ENCODE measurements at places on chromosomes 3 and 15. TPM values are rescaled to one million over a fixed set of nuclear protein-coding genes. Genes with fewer than 3 reads are reported as not detected.

Gene GPR27
- total RNA-seq = 17.9 TPM

Gene DNAH1
- 12.1 TPM for total RNA-seq

DNA sequence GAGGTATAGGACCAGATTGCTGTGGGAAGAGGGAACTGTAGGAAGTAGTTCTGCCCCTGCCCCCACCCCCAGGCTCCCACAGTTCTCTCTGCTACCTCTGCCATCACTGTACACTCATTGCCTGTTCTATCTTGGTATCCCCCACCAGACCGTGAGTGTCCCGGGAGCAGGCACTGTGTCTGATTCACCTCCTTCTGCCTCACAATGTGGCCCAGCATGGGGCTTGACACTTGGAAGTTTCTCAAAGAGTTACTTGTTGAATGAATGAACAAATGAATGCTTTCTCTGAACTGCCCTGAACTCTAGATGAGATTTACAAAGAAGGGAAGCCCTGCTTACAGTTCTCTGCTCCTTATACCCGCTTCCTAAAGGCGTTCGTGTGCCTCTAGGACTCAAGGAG lies 27.1 kb upstream of the PIK3CB start:
- DNase-seq = no peak

- DNase-seq = no peak
These were observed 78.2 kb upstream of the BLM start for GRCh38 chr15:90638963-90639362.

- no peak for DNase-seq
These were observed 137.2 kb downstream of the RORA start for GRCh38 chr15:61091856-61092255.

DNA sequence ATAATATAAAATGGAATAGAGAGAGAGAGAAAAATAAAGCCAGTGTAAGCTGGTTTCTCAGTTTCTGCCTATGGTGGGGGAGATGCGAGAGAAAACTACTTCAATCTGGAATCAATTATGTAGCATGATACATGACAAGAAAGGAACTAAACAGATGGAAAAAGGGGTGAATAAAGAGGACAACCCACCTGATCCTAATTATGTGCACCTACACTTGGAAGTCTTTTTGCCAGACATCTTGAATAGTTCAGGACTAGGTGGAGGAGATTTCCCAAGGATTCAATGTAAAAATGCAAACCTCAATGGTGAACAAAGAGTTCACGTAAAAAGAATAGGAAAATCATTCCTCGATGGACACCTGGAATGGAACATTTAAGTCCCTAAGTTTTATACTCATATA lies 524.4 kb upstream of the RGMA start:
- DNase-seq = no peak

- DNase-seq = no peak
These were observed 4.9 kb downstream of the LIMD1 start for GRCh38 chr3:45599424-45599886.

DNA sequence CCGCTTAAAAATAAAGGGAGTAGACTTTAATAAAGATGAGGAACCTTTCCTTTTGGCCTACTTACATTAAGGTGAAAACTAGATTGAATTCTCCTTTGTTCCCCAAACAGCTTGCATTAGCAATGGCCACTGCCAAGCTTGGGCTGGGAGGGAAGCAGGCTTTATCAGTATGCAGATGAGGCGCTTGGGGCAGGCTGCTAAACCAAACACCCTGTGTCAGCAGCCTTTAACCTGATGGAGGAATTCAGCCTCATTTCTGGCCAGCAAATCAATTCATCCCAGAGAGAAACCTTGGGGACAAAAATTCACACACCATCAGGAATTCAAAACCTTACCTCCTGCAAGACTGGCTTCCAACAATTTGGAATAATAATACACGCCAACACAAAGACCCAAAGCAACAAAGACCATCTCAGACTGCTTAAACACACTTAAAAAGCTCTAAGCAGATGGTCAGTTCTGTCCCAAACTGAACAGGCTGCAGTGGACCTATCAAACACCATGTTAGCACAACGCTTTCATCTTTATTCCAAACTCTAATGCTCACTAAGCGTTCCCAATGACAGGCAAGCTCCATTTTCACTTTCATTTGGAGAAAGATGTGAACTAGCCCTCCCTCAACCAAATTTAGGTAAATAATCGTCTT lies 255.1 kb upstream of the CMC1 start:
- DNase-seq = no peak

Measured in kidney (tissue), 22 donors.